ENCODE measurements at places on chromosomes 7 and 10.

GRCh38 chr10:116720668-116721546, 21.5 kb downstream of the HSPA12A start:
- DNase-seq, result no peak

DNA sequence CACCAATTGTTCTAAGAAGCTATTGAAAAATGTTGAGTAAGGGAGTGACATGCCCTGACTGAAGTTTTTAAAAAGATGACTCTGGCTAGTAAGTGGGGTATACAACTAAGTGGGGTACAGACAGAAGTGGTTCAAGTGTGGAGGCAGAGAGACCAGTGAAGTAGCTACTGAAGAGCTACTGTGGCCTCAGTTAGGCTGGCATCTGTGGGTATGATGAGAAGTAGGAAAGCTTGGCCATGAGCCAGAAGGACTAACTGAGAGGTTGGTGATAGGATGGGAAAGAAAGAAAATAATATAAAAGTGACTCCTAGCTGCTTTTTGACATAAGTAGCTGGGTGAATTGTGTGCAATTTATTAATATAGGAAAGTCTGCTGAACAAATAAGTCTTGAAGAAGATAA, 176.6 kb downstream of the SEMA3D start:
- DNase-seq, result no peak

GRCh38 chr10:71648933-71649320, 70.7 kb downstream of the C10orf105 start:
- no peak for DNase-seq

DNA sequence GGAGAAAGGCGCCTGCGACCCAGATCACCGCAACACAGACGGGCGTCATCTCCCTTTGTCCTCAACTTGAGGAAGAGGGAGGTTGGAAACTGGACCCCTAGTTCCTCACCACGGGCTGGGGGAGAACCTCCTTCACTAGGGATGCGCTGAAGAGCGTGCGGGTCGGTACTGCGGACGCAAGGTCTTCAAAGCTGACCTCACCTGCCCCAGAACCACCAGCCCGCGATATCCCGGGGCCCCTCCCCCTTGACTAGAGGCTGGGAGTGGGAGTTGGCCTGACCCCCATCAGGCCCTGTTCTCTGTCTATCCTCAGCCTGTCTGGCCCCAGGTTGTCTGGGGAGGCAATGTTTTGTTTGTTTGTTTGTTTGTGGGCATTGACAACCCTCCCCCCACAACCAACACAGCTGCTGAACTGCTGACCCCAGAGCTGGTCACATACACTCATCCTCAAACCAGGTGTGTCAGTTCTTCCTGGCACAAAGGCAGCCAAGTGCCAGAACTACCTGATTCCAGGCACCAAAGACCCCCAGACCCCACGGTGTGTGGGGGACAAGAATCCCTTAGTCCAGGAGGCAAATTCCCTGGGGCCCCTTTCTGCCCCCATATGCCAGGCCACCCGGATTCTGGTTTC, 2.9 kb downstream of the NPM3 start:
- no peak for DNase-seq

DNA sequence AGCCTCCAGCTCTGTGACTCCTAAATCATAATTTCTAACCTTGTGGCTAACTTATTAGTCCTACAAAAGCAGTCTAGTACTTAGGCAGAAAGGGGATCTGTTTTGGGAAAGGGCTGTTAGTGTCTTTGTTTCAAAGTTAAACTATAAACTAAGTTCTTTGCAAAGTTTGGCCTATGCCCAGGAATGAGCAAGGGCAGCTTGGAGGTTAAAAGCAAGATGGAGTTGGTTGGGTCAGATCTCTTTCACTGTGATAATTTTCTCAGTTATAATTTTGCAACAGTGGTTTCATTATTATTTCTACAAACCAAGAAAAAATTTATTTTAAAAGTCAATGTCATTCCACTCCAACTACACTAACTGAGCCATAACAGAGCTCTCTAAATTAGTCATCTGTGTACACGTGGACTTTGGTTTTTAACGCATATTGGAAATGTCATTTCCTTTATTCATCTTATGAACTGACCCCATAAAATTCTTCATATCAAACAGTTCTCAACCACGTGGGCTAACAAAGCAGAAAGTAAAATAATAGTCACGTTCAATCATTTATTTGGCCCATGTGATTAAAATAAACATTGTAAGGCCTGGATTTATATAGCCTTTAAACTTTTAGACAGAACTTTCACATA, 143.2 kb upstream of the C7orf33 start:
- DNase-seq, result no peak

DNA sequence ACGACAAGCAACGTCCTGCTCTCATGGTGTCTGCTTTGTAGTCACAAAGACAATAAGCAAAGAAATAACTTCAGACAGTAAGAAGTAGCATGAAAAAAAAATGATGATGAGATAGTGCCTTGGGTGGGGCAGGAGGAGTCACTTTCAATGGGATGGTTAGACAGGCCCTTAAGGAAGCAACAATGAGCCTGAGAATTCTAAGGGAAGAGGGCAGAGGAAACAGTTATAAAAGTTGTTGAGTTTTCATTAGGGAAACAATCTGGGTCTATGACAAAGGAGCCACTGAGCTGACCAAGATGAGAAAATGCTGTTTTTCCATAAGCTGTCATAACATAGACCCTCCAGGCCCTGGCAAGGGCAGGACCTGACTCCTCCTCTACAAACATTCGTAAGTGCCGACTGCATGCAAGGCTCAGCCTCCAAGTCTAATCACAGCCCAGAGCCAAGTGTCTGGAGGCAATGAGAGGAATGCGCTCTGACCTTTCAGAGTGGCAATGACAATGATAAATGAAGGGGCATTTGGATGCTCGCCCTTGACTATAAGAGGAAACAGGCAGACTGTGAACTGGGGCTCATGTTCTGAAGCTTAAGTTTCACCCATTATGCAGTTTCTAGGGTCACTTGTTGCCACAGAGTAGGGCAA, 43.7 kb downstream of the PPP1R3C start:
- peak; percentile 57 for DNase-seq

DNA sequence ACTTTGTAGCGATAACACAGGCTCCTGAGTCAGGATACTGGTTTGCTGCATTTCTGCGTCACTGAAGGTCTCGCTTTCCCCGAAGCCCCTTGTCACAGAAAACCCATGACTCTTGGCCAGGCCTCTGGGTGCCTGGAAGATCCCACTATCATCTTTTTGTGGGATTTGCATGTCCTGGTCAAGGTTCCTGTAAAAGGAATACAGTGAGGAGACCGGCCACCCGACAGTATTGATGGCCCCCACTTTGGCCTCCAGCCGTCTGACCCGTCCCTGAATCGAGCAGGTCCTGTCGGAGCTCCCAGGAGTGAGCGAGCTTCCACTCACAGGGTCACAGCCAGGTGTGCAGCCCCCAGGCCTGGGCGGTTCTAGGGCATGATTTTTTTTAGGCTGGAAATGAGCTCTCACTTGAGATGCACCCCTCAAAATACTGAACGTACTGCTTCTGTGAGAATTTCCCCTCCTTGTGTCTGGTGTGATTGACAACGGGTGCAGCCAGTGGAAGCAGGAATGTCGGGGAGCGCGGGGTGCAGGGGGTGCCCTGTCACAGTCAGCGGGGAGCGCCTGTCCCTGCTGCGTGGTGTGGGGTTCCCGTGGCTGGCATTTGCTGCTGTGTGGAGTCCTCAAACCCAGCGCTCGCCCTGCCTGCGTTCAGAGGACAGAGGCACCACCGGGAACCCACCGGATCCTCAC, 75.8 kb downstream of the DNAJB6 start:
- no peak for DNase-seq

GRCh38 chr7:96591159-96591899, 118.3 kb downstream of the SEM1 start:
- no peak for DNase-seq

DNA sequence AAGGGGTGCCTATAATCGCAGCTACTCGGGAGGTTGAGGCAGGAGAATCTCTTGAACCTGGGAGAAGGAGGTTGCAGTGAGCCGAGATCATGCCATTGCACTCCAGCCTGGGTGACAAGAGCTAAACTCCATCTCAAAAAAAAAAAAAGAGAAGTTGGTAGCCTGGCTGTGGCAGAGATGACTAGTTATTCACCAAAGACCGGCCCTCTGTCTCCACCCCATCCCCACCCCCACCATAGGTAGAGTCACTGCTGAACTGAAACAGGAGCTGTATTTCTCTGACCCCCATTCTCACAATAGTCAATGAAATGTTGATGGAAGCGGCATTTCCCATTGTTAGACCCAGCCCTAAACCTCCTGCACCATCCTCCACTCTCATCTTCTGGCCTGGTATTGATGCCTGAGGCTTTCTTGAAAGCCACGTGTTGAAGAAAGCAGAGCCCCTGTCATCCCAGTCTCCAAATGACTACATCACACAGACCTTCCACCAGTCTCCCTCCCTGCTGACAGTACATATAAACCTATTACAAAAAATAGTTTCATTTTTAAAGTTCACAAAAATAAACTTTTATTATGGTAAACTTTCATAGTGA, 9.4 kb upstream of the PIK3CG start:
- no peak for DNase-seq

DNA sequence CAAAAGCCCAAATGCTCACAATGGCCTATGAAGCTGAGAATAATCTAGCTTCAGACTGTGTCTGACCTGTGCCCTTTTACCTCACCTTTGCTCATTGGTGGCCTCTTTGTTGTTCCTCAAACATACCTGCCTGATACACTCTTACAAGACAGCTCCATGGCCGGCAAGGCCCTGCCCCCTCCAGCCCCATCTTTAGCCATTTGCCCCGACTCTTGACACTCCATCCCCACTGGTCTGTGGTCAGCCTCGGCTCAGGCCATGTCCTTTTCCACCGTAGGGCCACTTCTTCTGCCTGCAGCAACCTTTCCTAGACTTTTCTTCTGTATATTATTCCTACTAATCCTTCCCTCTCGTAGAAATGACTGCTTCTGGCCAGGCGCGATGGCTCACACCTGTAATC, 265.2 kb downstream of the RPS24 start:
- no peak for DNase-seq

DNA sequence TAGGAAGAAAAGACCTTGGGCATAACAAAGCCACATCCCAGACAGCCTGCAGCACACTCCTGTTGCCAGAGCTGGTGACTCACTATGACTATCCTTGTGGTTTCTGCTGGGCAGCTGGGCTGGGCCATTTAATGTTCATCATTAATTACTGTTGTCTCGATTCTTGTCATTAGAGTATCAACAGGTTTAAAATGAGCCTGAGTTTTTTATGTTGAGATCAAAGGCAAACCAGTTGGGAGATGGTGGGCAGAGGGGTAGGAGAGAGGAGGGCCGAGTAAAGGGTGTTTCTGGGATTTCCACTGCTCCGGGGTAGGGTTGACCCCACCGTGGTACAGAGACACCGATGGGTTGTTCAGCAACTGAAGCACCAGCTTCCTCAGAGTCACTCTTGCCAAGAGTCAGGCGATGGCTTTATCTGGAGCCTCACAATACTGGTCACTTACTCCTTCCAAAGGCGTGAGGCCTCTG, 128.7 kb upstream of the LYZL1 start:
- peak; percentile 70 for DNase-seq

- DNase-seq, result no peak
Observed at GRCh38 chr10:122492006-122492405, 30.7 kb downstream of the HTRA1 start.

DNA sequence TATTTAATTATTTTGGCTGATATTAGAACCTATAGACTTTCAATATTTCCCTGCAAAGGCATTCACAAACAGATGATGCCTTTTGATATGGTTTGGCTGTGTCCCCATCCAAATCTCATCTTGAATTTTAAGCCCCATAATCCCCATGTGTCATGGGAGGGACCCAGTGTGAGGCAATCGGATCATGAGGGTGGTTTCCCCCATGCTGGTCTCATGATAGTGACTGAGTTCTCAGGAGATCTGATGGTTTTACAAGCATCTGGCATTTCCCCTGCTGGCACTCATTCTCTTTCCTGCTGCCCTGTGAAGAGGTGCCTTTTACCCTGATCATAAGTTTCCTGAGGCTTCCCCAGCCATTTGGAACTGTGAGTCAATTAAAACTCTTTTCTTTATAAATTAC, 9.3 kb upstream of the PNLIPRP3 start:
- no peak for DNase-seq

- DNase-seq, result no peak
Observed at GRCh38 chr10:45548068-45548467, 124.5 kb downstream of the ZFAND4 start.

GRCh38 chr7:21887353-21887752, 58.3 kb downstream of the CDCA7L start:
- DNase-seq, result no peak

- DNase-seq, result no peak
Observed at GRCh38 chr10:94361171-94361794, 1.5 kb downstream of the NOC3L start.

- DNase-seq, result no peak
Observed at GRCh38 chr10:123404357-123404756, 250.2 kb downstream of the BUB3 start.

- DNase-seq, result no peak
Observed at GRCh38 chr10:60913071-60913470, 30.9 kb downstream of the RHOBTB1 start.

- no peak for DNase-seq
Observed at GRCh38 chr7:51066405-51066882, 250.2 kb downstream of the COBL start.

DNA sequence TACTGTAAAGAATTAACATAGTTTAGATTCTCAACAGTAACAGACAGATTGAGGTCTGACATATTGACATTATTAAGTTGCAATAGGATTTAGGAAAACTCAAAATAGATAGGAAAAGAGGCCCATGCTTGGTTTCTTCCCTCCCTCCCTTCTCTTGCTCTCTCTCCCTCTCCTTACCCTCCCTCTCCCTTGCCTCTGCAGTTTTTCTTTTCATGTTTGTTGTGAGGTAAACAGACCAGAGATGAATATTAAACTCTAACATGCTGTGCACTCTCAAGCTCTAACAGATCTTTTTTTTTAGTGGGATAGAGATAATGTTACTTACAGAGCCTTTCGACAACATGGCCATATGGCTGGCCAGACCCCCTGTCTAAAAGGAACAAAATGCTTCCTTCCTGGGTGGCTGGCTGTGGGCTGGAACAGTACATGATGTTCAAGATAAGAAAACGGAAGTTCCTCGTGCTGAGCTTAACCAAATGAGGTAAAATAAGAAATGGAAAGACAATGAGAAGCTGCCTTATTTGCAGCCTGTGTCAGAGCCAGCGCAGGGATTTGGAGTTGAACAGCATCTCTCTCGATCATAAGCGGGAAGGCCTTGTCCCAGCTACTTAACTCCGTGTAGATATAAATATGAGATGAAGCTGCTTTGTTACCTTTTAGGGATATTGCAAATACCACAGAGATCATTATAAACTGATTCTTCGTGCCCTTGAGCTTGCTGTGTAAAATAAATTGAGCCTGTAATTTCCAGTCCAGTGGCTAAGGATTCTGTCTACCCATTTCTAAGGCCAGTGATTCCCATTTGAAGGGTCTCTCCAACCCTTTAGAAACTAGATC, 391.9 kb upstream of the NPVF start:
- no peak for DNase-seq
